AG08395 (cell line): ENCODE measurements at places on chromosomes 4 and X.

- no peak for DNase-seq
These were observed 21.2 kb upstream of the PDE6B start for GRCh38 chr4:604131-604530.

DNA sequence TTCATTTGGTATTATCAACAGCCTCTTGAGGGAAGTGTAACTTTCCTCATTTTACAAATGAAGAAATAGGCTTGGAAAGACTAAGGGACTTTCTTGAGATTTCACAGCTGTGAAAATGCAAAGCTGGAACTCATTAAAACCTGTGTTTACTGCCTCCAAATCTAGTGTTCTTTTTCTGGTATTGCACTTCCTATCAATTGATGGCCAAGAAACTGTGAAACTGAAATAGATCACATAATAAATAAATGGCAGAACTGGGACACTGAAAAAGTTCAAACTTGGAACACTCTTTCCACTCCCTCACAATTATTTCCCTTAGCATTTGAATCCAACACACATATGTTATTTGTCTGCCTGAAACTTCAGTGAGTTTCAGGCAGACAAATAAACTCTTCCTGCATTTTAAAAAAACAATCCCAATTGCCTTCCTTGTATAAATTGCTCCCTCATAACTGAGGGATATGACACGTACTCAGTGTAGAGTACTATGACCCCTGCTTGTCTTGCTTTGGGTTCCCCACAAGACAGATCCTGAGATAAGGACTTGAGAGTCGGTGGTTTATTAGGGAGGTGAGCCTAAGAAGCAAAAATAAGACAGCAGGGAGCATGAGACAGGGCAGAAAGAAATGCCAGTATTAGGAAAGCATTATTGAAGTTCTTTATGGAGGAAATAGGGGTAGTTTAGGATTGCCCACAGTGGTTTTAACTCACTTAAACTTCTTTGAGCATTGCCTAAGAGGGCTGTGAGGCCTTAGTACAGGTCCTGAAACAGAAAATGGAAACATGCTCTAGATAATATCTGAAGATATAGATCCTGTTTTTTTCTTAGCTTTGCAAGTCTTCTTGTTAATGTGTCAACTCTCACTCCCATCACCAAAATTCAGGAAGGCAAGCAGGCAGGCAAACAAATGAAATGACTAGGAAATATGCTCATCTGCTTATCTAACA is 33.9 kb downstream of the RTL3 start:
- DNase-seq: no peak

GRCh38 chrX:10352536-10352935 is 195.8 kb downstream of the CLCN4 start:
- DNase-seq: no peak

GRCh38 chrX:155767876-155768769 is 113.0 kb upstream of the VAMP7 start:
- DNase-seq: peak; percentile 16

DNA sequence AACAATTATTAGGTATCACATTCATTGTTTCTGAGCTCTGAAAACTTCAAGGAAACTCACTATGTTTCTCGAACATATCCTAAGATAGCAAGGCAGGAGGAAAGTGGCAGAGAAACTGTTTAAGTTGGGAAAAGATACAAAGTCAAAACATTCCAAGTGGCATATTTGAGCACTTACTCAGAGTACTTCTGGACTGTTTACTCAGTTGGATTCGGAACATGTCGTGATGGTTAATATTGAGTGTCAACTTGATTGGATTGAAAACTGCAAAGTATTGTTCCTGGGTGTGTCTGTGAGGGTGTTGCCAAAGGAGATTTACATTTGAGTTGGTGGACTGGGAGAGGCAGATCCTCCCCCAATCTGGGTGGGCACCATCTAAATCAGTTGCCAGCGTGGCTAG is 298.3 kb downstream of the IL1RAPL2 start:
- DNase-seq: no peak

GRCh38 chr4:98542011-98542410 is 116.4 kb downstream of the TSPAN5 start:
- DNase-seq: no peak

- DNase-seq: no peak
These were observed 219.7 kb downstream of the NSUN7 start for GRCh38 chr4:40969501-40969900.

DNA sequence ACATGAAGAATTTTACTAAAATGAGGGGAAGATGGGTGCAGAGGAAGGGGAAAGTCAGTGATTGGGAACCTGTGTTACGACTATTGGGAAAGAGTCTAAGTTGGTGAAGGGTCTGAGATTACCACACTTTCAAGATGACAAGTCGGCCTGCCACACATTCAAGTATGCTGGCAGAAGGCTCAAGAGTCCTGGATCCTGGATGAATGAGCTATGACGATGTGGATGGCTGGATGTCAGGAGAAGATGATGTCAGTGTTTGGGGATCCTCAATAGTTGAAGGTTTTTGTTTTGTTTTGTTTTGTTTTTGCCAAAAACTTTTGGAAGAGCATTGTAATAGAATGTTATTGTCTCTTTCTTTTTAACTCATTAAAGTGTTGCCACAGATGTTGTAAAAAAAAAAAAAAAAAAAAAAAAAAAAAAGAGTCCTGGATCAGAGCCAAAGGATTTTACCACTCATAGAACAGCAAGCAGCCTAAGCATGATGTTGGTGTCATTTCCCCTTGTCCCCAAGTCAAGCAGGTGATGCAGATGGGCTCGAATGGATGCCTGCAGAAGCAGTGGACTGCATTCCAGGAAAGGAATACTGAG is 120.6 kb downstream of the REELD1 start:
- DNase-seq: no peak

DNA sequence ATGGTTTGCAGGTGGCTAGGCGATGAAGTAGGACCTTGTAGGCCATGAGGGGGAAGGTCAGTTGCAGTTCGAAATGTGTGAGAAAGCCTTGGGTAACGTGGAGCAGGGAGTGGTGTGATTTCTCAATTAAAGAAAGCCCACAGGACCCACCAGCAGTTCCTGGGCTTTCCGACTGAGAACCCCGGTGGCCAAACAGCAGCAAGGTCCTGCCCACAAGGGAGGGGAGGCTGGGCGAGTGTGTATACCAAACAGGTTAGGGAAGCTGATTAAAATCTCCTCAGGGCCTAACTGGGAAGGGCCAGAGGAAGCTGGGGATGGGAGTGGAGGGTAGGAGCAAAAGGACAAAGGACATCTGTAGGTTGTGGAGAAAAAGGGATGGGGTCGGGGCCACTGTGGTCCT is 2.4 kb downstream of the ATP6AP1 start:
- no peak for DNase-seq

DNA sequence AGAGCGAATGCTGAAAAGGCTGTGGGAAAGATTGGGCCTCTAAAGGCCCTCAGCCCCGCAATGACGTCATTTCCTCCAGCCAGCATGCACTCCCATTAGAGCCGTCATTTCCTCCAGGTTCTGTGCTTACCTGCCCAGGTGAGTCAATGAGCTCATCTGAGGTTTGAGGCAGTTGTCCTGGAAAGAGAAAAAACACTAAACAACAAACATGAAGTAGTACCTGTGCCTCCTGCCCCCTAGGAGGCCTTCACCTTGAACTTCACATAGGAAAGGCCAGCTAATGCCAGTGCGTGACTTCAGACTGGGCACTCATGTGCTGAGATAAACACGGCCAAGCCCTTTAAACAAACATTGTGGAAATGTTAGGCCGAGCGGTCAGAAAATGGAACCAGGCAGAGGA is 55.9 kb downstream of the FHDC1 start:
- DNase-seq: no peak

DNA sequence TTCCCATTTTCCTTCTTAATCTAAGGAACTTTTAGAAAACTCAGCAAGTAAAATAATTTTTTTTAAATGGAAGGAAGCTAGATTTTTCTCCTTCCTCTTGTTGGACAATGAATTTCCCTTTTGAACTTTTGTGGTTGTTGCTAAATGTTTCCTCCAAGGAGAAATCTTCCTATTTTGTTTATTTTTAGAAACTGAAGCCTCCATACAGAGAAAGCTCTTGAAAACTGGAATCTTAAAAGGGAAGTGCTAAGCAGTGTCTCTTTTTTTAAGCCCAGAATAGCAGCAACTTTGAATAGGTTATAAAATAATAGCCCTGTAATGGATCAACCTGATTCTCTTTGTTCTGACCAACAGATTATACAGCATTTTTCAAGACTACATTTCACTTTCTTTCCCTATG is 15.1 kb upstream of the DCLK2 start:
- no peak for DNase-seq

- no peak for DNase-seq
These were observed 2.3 kb downstream of the LINC00632 start for GRCh38 chrX:140711894-140712293.

GRCh38 chrX:107683124-107683895 is 55.0 kb downstream of the PRPS1 start:
- no peak for DNase-seq

DNA sequence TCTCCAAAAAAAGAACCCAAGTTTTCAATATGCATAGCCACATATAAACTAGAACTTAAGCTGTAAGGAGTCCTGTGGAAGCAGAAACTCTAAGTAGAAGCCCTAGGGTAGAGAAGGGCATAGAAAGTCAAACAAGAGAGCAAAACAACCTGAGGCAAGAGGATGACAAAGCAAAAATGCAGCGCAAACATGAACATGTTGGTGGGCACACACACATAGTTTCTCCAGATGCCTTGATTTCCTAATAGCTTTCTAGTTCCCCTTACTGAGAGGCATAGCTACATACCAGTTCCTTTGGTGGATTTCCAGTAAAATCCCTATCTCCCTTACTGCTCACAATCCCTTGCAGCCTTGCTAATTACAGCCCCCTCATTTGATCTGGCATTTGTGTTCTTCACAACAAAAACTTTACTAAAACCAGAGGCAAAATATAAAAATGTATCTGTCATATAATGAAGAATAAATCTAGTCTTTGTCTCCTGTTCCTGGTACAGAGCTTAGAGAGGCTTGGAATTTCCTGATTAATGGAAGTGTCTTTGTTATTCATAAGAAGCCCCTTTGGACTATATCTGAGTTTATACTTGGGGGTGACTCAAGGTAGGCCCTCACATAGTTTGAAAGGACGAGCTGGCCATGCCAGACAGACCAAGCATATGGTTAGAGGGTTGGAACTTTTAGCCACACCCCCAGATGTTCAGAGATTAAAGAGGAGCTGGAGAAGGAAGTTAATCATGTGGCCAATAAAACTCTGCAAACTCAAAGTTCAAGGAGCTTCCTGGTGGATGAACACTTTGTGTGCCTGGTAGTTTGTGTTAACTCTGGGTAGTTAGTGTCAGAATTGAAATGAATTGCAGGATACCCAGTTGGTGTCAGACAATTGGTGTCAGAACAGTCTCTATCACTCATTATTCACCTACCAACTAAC is 52.7 kb upstream of the ZCCHC13 start:
- DNase-seq: peak; percentile 24

GRCh38 chrX:132406106-132406505 is 82.7 kb downstream of the MBNL3 start:
- DNase-seq: no peak

GRCh38 chr4:69026974-69027373 is 69.3 kb upstream of the UGT2B7 start:
- no peak for DNase-seq

DNA sequence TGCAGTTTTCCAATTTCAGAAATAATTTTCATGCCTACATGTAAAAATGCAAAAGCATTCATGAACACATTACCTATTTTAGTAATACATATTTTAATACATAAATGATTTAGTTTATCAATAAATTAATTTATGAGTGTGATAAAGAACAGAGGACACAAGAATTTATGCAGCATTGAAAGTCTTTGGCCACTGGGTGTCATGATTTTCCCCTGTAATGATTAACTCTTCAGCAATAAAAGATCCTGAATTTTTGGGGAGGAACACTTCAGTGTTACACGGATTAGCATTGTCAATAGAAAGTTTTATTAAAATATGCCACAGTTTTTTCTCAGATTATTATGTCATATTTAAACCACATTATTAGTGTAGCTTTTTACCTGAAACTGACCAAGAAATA is 8.6 kb upstream of the VCX2 start:
- no peak for DNase-seq

DNA sequence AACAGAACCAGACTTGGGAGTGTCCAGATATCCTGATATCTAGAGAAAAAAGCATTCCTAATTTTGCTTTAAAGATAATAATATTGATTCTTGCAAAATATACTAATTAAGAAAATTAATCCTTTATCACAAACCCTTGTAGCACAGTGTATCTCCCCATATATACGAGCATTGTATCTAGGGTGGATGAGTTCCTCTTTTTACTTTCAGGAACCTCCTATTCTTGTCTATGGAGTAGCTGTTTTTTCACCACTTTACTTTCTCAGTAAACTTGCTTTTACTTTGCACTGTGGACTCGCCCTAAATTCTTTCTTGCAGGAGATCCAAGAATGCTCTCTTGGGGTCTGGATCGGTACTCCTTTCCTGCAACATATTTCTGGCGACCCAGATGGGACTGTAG is 103.9 kb downstream of the GLUD2 start:
- DNase-seq: no peak

- DNase-seq: no peak
These were observed 47.3 kb upstream of the SMIM31 start for GRCh38 chr4:164706675-164707074.

- no peak for DNase-seq
These were observed 29.7 kb downstream of the TMEM164 start for GRCh38 chrX:110032534-110033147.

- DNase-seq: no peak
These were observed 6.5 kb upstream of the PAQR3 start for GRCh38 chr4:78945651-78946179.

GRCh38 chr4:155241664-155242063 is 33.2 kb downstream of the NPY2R start:
- no peak for DNase-seq

DNA sequence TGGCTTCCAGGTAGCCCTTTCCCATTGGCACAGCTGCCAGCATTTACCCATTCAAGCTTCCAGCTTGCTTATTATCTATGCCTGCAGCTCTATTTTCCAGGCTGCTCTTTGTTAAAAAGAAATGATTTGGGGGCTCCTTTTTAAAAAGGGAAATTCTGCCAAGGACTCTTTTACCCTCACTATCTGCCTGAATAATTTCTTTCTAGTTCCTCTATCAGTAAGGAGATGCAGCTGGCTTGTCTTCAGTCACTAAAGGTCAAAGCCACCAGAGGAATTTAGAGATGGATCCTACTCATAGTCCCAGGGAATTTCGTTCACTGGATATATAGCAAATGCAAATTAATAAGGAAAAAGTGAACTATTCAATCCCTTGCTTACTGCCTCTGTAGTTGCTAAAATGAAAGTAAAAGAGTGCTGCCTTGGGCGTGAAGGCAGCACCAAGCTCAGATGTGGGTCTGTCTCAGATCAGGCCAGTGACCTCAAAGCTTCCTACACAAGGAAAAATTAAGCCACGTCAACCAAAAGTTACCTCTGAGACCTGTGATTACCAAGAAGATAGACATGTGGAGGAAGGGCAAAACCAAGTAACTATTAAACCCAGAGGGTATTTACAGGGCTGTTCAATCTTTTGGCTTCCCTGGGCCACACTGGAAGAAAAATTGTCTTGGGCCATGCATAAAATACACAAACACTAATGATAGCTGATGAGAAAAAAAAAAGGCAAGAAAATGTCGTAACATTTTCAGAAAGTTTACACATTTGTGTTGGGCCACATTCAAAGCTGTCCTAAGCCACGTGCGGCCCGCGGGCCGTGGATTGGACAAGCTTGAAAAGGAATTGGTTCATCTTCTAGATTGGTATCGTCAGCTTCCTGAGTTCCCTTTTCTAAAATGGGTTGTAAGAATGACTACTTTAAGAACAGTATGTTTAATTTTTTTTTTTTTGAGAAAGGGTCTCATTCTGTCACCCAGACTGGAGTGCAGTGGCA is 5.3 kb downstream of the ARSF start:
- no peak for DNase-seq
